Amygdala (tissue), 56 donors: ENCODE measurements at places on chromosomes 3 and 15.

- DNase-seq = no peak
Measured at GRCh38 chr3:125302932-125303331, 72.2 kb downstream of the ZNF148 start.

DNA sequence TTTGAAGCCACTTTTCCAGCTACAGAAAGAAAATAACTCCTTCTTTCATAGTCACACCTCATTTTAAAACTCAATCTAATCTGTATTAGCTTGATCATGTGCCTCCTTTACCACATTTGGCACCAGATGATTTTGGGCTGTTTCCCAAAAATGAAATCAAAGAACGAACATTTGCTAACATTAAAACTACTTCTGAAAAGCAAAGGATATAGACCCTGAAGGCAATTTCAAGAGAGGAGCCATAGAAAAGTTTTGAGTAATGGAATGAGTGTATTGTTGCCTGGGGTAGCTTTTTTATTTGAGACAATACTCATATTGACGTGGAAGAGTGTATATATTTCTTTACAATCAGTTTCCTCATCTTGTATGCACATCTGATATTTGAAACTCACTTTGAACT, 152.8 kb upstream of the TBL1XR1 start:
- DNase-seq = no peak

DNA sequence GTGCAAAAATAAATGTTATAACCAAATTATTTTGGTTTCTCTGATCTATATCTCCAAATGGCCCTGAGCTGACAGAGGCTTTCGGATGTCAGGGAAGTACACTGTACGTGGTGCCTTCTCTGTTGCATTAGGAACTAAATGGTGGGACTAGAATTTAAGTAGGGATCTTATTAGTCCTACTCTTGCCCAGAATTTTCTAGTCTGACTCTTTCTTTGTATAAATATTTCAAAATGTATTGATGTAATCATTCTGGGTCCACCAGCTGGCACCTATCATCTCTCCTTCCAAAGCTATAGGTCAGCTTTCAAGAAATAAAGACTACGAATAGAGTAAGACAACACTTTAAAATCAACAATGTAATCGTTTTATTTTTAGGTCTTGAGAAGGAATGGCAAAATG, 22.3 kb upstream of the MLF1 start:
- no peak for DNase-seq

- no peak for DNase-seq
Measured at GRCh38 chr3:10786640-10787039, 29.4 kb upstream of the SLC6A11 start.

DNA sequence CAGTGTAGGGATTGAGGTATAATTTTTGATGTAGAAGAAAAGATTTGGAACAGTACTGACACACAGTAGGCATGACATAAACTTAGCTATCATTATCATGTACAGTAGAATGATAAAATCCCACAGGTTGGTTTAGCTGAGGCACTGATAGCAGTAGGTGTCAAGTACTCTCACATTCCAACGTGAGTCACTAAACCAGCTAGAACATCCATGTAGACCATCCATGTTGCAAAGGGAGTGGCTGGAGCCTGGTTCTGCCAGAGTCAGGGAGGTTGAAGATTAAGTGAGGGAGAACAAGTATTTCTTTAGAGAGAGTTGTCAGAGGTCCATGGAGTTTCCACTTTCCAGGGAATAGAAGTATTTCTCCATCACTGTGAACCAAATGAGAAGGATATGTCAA, 157.2 kb upstream of the TMEM108 start:
- DNase-seq = no peak

GRCh38 chr3:123635217-123635616, 50.4 kb upstream of the HACD2 start:
- DNase-seq = no peak

GRCh38 chr15:52107238-52107637, 5.3 kb downstream of the BCL2L10 start:
- no peak for DNase-seq

DNA sequence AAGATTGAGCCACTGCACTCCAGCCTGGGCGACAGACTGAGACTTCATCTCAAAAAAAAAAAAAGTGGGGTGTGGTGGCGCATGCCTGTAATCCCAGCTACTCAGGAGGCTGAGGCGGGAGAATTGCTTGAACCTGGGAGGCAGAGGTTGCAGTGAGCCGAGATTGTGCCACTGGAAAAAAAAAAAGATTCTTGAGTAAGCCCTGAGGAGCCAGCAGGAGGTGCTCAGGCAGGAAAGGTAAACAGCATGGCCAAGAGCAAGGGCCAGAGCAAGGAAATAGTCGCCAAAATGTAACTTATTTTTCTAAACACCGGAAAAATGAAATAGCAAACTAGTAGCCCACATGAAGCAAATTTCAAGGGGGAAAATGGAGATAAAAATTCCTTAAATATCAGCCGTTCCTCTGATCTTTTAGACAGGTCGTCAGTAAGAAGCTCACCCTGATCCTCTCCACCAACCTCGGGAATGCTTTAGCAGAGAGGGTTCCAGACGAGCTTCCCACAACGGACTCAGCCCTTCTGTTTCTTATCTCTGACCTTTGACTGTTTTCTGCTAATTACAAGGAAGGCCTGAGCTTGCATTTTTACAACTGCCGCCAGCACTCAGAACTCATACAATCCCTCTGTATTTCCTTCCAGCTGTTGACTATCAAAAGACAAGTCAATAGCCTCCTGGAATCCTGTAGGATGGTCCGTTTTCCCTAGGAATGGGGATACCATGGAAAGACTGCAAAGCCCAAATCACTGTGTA, 45.0 kb upstream of the AKAP13 start:
- DNase-seq = no peak

GRCh38 chr15:75738014-75738646, 25.5 kb upstream of the CSPG4 start:
- DNase-seq = no peak

- DNase-seq = no peak
Measured at GRCh38 chr3:123225016-123225415, 23.3 kb downstream of the SEC22A start.

DNA sequence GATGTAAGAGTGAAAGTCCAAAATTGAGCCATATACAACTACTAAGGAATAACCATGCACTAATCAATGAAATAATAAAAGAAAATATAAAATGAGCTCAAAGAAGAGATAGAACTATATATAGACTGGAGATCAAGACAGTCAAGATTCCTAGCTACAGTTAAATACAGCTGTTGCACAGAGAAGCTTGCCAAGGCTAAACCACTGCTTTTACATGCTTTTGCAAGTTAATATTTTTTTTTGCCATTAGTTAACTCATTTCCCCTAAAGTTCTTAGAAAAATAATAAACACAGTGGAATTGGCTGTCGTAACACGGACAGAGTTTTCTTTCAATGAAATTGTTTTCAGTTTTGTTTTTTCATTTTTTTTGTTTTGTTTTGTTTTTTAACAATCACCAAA, 123.0 kb downstream of the VGLL3 start:
- no peak for DNase-seq
